ENCODE measurements at places on chromosomes 7 and 10.
A peak's percentile ranks its signal among the peaks of the same experiment; 100 is the strongest.

DNA sequence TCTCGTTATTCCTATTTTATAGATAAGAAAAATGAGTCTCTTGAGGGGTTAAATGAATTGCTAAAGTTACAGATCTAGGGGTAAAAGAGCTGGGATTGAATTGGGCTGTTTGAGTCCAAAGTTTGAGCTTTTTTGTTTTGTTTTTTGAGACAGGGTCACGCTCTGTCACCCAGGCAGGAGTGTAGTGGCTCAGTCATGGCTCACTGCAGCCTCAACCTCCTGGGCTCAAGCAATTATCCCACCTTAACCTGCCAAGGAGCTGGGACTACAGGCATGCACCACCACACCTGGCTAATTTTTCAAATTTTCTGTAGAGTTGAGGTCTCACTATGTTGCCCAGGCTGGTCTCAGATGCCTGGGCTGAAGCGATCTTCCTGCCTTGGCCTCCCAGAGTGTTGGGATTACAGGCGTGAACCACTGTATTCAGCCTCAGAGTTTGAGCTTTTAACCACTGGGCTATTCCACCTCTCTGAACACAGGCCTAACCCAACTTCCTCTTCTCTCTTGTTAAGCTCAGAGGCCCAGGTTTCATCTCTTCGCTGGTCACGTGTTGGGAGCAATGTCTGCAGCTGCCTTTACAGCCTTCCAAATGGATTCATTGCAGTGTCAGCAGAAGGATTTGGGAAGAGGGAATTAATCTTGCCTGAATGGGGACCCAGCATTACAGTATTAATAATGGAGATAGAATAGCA, 8.0 kb downstream of the SUFU start:
- DNase-seq: no peak

DNA sequence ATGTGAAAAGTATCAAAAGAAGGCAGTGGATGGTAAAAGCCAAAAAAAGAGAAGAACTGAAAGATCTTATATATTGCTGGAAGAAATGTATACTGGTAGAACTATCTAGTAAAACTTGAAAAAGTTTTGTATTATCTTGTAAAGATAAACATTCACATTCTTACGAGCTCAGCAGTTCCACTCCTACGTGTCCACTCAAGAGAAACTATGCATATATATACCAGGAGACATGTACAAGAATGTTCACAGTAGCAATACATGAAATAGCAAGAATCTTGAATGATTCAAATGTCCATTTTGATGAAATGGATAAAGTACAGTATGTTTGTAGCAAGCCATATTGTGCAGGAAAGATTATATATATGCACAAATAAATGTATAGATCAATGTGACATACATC, 155.0 kb downstream of the RNF133 start:
- no peak for DNase-seq

DNA sequence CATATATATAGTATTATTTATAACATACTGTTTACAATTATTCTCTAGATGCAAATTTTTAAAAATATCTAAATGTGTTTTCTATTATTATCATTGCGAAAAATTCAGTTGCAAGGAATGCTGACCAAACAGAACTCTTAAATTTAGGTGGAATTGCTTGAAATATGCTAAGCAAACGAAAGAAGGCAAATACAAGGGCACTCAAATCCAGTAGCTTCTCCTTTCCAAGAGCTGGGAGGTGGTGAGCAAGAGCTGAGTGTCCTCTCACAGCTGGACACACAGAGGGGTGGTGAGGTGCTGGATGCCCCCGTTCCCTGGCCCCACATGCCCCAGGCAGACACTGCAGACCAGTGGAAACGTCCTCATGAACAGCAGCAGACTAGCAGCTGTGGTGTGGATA, 166.0 kb downstream of the TAX1BP1 start:
- no peak for DNase-seq

GRCh38 chr7:50739744-50740435, 42.8 kb downstream of the GRB10 start:
- DNase-seq: peak; percentile 63

DNA sequence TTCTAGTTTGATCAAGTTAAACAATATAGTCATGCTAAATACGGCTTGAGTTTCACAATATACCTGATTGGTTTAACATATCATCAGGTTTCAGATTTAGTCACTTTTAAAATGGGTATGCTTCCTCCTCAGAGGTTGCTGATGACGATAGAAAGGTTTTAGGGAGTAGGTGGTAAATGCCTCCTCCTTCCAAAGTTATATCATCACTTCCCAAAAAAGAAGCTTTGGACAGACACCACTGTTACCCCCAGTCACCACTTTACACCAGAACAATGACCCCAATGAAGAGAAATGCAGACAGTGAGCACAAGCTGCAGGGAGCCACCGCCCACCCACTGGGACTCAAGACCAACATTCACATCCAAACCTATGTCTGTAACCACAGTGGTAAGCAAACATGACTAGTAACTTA, 244.6 kb downstream of the SORCS1 start:
- DNase-seq: no peak

DNA sequence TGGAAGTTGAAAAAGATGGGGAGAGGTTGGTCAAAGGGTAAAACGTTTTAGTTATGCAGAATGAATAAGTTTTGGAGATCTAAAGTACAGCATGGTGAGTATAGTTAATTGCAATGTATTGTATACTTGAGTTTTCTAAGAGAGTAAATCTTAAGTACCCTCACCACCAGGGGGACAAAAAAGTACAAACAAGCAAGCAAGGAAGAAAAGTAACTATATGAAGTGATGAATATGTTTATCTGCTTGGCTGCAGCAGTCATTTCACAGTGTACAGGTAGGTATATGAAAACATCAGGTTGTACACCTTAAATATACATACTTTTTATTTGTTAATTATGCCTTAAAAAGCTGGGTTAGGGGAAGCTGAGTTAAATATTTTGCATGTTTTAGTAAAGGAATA, 157.3 kb downstream of the PCLO start:
- no peak for DNase-seq

DNA sequence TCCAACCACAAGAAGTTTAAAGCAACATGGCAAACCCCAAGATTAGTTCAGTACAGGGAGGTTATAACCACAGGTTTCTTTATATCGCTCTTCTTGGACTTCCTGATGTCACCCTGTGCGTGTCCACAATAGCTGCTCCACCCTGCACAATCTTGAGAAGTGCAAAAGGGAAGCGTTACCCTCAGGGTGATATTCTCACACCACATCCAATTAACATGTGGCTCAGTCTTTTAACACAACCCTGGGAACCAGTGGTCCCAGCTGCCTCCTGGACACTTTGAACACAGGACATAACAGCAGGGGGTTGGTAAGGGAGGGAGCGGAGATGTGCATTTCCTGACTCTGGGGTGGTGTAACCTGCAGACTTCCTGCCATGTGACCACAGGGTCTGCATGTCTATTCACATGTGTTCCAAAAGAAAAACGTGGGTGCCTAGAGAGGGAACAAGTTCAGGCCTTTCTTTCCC, 64.6 kb downstream of the GSAP start:
- peak; percentile 53 for DNase-seq

- no peak for DNase-seq
Observed at GRCh38 chr10:125521721-125522680, 161.0 kb downstream of the TEX36 start.

DNA sequence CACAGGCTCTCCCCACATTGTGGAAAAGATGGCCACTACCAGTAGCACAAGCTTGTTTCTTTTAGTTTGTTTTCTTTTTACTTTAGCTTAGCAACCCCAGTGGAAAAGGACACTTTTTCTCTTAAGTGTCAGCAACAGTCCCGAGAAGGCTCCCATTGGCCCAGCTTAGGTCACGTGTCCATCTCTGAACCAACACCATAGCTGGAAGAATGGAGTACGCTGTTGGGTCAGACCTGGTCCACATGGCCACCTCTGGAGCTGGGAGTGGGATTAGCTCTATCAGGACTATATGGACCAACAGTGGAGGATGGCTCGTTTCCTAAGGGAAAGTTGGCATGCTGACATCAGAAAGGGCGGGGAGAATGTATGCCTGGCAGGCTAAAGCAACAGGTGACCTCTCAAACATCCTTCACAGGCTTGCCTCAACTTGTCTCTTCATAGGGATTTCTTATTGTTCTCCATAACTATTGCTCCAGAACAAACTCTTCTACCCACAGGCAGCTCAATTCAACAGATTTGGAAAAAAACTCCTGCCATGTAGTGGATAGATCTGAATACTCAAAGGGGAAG, 27.6 kb upstream of the NEUROG3 start:
- no peak for DNase-seq

DNA sequence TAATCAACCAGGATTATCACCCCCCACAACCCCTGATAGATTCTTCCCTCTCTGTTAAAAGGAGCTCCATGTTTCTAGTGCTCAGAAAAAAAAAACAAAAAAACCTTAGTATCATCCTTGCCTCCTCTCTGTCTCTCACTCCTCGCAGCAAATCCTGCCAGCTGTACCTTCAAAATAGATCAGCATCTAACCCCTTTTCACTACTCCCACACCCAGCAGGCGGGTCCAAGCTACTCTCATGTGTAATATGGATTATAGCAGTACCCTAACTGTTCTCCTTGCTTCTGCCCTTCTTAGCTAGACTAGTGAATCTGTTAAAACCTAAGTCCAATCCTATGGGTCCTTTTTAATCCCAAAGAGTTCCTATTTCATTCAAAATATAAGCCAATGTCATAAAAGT, 667.4 kb downstream of the MAGI2 start:
- no peak for DNase-seq

GRCh38 chr10:76382381-76382851, 951.0 kb downstream of the LRMDA start:
- DNase-seq: no peak

DNA sequence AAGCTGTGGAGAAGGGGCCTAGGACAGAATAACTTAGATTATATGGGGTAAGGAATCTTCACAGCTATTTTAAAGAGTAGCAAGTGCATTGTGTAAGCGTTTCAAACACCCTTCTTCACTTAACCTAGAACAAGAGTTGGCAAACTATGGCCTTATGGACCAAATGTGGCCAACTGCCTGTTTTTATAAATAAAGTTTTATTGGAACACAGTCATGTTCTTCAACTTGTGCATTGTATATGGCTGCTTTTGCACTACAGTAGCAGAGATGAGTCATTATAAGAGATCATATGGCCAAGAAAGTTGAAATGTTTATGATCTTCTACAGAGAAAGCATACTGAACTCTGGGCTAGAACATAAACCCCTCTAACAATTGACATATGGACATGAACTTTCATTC, 187.8 kb downstream of the ETV1 start:
- DNase-seq: no peak

- DNase-seq: no peak
Observed at GRCh38 chr10:22435650-22436049, 90.4 kb downstream of the SPAG6 start.

GRCh38 chr7:73736885-73737284, 1.7 kb downstream of the ABHD11 start:
- DNase-seq: no peak

DNA sequence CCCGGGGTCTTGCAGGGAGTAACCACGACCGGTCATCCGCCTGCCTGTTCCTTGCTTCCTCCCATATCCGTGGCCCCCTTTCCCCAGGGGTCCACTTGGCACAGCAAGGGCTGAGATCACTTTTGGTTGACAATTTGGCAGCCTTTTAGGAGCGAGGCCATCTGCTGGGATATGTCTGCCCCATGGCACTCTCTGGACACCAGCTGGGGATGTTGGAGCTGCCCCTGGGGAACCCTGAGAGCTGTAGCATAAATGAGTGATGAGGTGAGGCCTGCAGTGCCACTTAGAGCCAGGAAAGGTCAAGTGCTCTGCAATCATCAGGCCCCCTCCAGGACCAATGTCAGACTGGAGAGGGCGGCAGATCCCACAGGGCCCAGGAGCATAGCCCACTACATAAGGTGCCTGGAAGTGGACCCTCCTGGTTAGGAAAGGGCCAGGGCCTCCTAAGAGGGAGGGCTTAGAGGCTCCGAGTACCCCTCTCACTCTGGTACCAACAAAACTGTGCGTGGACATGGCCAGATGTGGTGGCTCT, 92.1 kb downstream of the HIP1 start:
- DNase-seq: no peak

- no peak for DNase-seq
Observed at GRCh38 chr10:123146013-123146893, 1.7 kb upstream of the HMX2 start.
